ENCODE measurements at places on chromosomes 5 and 9.

- no peak for DNase-seq
These were observed 9.1 kb upstream of the CYSTM1 start for GRCh38 chr5:140165923-140166270.

DNA sequence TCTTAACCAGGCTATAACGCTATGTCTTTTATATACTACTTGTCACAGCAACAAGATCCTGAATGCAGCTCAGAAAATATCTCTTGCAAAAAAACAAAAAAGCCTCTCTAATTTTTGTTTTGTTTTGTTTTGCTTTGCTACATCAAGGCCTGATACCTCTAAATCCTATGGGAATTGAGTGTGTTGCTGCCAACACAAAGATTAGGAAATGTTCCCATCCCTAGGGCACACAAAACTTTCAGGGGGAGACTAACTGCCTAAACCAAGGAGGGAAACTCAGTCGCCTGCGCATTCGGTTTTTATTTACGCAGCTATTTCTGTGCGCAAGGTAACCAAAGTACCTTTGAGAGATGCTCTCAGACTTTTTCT lies 1.7 kb downstream of the SSBP2 start:
- no peak for DNase-seq

DNA sequence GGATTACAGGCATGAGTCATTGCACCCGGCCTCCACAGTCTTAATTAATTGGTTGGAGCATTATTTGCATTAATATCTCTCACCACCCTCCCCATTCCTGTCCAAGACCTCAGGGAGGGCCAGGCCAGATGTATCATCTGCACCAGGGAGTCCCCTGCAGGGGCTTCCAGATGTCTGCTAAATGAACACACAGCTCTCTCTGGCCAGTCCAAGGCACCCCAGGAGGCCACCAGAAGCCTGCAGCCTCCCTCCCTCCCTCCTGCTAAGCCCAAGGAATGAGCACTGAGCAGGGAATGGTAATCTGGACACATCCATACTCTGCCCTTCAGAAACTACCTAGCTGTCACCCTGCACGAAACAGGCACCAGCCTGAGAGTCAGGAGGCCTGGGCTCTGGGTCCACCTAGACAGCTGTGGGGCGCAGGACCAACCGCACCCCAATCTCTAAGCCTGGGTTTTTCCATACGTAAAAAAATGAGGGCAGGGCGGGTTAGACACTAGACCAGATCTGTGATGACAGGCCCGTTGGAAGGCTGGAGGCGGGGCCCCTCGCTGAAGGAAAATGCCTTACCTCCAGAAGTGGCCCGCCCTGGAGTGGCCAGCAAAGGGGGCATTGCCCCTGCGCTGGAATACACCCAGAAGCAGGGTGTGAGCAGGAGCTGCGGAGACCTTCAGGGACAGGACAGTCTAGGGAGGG lies 8.3 kb downstream of the CIZ1 start:
- DNase-seq = no peak

DNA sequence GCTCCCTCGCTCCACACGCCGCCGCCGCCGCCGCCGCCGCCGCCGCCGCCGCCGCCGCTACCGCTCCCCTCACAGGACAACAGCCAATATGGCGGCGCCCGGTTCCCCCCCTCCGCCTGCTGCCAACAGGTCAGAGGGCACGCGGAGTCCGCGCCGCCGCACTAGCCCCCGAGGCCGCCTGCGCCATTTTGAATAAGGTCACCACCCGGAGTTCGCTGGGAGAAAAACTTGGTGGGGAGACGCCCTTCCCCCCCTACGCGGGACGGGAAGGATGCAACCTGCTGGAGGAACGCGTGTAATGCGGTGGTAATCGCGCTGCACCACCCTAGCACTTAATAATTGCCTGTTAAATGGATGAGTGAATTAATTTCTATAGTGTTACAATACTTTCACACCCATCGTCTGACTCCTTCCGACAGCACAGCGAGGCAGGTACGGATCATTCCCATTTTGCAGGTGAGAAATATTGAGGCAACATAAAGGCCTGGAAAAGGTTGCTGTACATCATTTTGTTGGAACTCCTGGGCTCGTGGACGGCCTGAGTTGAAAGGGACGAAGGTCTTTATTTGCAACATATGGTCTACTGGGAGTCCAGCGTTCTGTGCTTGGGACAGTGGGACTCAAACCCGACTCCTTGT lies at the start of gene FAM193B:
Gene FAM193B, minus strand, starts transcription at position 90 of the 638 bp plus-strand sequence. CDS start 105 bp downstream, outside the sequence.
- DNase-seq = peak; percentile 93

DNA sequence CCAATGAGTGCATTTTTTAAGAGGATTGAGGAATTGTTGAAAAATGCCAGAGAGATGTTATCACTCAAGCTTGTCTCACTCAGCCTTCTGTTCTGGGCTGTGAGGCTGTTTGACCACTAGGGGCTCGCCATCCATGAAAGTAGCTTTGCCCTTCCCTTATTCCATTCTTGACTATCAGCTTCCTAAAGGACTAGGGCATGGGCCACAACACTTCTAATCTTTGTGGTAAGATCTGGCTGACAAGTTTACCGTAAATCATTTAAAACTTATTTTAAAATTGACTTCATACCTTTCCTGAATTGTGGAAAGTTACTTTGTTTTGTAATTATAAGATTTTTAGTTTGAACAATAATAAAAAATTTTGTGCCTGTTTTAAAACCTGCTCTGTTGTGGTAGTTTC lies 49.5 kb downstream of the TJP2 start:
- DNase-seq = no peak

DNA sequence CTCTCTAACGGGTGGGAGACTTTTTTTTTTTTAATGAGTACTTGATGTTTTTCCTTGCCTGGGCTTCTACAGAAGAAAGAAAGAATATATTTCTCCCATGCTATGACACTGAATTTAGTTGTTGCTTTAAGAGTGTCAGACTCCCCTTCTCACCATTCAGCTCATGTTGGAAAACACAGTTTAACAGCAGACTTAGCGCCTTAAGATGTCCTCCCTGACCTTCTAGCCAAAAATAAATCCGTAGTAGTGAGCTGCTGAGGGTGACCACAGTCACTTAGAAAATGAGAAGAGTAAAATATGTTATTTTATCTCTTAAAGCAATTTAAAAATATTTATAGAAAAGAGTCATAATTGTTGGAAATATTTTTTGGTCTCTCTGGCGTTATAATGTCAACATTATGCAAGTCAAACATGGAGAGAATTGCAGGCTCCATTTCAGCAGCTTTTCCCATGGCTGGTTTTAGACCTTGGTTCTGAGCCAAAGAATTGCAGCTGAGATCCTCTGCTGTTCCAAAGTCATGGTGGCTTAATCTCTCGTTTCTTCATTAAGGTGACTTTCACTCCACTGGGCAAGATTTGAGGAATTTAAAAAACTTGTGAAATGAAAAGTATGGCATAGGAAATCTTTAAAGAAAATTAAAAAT lies 143.5 kb downstream of the GHR start:
- DNase-seq = no peak

DNA sequence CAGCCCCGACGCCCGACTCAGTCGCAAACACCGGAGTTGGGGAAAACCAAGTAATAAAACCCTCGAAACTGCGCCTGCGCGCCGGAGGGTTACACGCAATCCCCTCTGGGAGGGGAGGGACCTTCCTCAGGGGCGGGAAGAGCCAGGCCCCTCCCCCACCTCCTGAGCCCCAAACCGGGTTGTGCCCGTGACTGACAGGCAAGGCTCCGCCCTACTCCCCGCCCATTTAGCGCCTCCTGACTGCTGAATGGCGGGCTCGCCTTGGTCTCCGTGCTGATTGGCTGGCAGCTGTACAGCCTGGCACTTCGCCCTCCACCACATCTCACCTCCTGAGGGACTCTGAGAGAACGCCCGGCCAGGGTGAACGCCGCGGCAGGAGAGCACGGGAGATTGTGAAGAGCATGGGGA lies at the start of gene PRDM9:
Gene PRDM9, plus strand, starts transcription at position 332 of the 408 bp plus-strand sequence. CDS start 1,425 bp downstream, outside the sequence.
- DNase-seq = peak; percentile 22

DNA sequence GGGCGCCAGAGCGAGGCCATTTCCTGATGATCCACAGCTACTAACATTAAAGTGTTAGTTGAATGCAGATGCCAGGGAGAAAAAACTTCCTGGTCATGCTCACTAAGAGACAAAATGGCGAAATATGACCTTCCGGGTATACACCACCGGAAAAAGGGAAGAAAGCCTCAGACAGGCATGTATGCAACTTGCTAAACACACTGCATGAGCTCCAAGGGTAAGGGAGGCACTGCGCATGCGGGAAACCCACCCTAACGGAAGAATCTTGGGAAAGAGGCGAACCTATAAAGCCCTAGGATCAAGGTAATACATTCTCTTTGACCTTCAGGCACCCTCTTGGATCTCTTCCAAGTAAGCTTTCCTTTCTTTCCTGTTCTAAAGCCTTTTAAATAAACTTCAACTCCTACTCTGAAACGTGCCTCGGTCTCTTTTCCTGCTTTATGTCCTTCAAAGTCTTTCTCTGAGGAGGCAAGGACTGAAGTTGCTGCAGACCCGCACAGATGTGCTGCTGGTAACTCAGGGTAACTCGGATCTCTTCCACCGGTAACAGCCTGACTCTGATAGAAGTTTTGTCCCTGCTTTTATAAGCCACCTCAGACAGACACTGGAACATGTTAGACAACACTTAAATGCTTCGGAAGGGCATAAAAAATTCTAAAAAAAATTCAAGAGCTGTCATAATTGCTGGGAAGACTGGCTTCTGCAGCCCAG lies 64.9 kb downstream of the DTWD2 start:
- DNase-seq = no peak

- DNase-seq = no peak
These were observed 111.8 kb upstream of the LHFPL2 start for GRCh38 chr5:78760366-78760765.

DNA sequence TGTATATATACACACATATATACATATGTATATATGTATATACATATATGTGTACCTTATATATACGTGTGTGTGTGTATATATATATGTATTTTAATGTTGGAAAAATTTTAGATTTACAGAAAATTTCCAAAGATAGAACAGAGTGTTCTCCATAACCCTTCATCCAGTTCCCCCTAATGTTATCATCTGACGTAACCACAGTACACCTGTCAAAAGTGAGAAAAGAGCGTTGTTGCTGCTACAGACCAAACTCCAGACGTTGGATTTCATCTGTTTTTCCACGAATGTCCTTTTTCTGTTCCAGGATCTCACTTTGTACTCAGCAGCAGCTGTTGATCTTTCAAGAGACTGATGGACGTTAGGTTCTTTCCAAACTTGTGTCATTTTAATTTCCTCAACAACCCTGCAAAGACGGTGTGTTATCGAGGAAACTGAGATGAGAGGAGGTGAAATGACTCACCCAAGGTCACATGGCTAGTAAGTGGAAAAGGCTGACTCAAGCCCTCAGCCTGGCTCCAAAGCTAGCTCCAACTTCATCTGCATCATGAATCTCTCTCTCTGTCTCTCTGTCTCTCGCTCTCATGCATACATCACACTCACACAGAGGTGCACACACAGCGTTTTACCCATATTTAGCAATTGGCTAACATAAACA lies 17.0 kb upstream of the NTNG2 start:
- DNase-seq = no peak

DNA sequence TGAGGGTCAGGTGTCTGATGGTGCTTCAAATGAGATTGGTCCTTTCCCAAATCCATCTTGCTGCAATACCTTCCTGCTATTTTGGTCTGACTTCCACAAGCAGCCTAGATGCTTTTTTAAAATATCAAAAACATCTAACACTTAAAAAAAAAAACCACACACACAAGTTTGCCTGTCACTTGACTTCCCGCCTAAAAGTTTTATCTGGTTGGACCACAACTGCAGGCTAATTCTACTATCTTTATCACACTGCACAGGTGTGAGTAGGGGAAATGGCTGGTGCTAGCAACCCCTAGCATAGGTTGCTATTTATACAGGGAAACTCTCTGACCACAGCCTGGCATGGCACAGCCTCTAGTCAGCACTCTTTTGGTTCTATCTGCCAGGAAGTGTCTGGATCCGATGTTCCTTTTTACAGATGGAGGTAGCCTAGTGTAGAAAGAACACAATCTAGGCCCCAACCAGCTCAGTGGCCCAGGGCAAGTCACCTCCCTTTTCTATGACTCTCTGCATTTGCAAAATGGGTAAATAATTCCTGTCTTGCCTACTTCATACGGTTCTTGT lies at the start of gene HEMGN:
Gene HEMGN, minus strand, starts transcription at position 92 of the 564 bp plus-strand sequence. Its CDS starts 36 bp downstream, at position 56.
- DNase-seq = no peak

DNA sequence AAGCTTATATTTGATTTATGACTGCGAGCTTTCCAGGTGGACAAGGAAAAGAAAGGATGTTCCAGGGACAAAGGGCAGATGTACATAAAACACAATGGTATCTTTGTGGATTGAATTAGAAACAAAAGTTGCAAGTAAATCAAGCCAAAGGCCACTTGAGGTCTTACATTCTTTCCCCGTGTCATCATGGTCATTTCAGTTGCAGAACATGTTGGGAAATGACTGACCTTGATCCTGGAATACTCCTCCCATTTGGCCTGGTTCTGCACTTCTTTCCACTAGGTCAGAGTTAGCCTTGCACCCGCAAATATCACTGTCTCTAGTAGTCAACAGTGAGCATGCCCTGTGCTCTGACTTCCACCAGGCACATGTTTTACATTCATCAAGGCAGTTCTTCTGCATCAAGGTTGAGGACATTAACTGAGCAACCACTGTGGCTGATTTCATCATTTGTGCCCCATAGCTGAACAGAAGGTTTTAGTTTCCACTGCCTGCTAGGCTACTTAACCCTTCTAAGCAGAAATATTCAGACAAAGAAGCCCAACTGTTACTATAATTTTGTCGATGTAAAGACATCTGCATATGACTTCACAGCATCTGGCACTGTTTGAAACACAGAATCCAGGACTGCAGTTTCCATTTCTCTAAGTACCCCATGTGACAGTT lies 1161.7 kb upstream of the DMAC1 start:
- DNase-seq = no peak

DNA sequence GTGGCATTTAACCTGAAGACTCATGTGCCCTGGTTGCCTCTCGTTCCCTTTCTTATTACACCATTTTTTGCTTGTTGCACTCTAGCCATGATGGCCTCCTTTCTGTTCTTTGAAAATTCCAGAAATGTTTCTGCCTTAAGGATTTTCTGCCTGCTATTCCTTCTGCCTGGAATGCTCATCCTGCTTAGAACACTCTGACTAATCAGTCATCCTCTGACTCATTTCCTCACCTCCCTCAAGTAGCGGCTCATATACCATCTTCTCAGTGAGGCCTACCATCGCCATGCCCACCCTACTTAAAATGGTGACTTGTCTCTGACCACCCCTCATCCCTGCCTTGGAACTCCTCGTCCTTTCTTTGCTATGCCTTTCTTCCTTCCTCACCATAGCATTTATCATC lies 68.8 kb downstream of the KIF4B start:
- no peak for DNase-seq
